Vagina (tissue), 2 donors: ENCODE measurements at places on chromosomes 4 and X. TPM values are rescaled to one million over a fixed set of nuclear protein-coding genes. Genes with fewer than 3 reads are reported as not detected.

The IGSF1 gene
- 1.2 TPM for total RNA-seq

The MAOB gene
- 13.8 TPM for total RNA-seq

The GSX2 gene
- not detected for total RNA-seq

The FOXR2 gene
- total RNA-seq: not detected

The AMER1 gene
- 4.9 TPM for total RNA-seq

The SASH3 gene
- total RNA-seq: 14.0 TPM

The P2RY8 gene
- total RNA-seq: 0.74 TPM

The GPR50 gene
- total RNA-seq: not detected

The HMX1 gene
- total RNA-seq: not detected

The PPP1R2C gene
- total RNA-seq: not detected

The SSX2B gene
- total RNA-seq: not detected

The MAP7D2 gene
- 0.98 TPM for total RNA-seq

The SULT1B1 gene
- total RNA-seq: 1.7 TPM

The SMIM31 gene
- not detected for total RNA-seq

The MAGEA4 gene
- not detected for total RNA-seq

- DNase-seq: no peak
Measured at GRCh38 chr4:118997601-118998000, 108.9 kb downstream of the SYNPO2 start.

- DNase-seq: no peak
Measured at GRCh38 chrX:154436374-154436982, 476 bp upstream of the GDI1 start.

- no peak for DNase-seq
Measured at GRCh38 chr4:96326846-96327245, 487.0 kb downstream of the PDHA2 start.

- DNase-seq: no peak
Measured at GRCh38 chrX:13281289-13281688, 38.6 kb downstream of the ATXN3L start.

GRCh38 chr4:41214136-41214824 lies at the start of gene APBB2:
APBB2 (minus strand) TSS chr4:41214542; CDS start chr4:41033254, 181,288 bp downstream.
- no peak for DNase-seq

DNA sequence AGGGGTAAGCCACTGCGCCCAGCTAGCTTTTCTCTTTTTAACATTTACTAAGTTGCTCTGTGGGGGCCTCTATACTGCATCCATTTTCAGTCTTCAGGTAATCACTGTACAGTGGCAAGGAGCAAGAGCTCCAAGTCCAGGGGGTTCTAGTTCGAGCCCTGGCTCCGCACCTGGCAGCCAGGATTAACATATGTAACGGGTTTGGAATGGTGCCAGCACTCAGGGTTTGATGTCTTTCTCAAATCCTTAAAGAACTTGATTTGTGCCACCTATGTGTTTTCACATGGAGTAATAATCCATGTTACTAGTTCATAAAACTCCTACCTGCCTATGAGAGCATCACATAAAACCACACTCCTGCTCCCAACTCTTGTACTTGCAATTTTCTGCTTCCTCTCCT lies 4.5 kb downstream of the GRPEL1 start:
- no peak for DNase-seq

GRCh38 chr4:90189178-90189577 lies 62.0 kb downstream of the CCSER1 start:
- DNase-seq: no peak

GRCh38 chr4:186946682-186947294 lies 223.1 kb upstream of the FAT1 start:
- no peak for DNase-seq

DNA sequence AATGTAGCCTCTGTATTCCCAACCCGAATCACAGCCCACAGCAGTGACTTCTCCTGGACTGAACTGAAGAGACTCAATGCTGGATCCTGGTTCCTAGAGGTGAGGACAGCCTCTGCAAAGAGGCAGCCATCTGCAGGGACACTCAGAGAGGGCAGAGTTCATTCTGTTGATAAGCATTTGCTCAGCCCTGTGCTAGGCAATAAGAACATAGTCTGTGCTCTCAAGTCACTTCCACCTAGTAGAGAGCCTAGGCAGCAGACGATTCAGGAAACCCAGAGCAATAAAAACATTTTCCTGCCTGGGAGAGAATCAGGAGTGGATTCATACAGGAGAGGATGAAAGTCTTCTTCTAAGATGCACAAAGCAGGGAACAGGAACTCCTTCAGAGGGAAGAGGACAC lies 4.3 kb downstream of the GDPD2 start:
- no peak for DNase-seq

DNA sequence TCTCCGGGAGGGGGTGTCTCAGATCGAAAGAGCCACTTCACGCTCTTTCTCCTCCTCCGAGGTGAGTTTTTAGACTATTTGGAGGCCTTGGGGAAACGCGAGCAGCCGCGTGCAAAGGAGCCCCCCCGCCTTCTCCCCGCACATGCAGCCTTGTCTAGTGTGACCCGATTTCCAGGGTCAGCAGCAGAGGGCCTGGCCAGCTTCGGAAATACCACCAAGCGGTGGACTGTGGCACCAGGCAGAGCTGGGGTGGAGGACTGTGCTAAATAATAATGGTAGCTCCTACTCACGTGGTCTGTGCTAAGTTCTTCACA lies 79.3 kb upstream of the BCOR start:
- no peak for DNase-seq

DNA sequence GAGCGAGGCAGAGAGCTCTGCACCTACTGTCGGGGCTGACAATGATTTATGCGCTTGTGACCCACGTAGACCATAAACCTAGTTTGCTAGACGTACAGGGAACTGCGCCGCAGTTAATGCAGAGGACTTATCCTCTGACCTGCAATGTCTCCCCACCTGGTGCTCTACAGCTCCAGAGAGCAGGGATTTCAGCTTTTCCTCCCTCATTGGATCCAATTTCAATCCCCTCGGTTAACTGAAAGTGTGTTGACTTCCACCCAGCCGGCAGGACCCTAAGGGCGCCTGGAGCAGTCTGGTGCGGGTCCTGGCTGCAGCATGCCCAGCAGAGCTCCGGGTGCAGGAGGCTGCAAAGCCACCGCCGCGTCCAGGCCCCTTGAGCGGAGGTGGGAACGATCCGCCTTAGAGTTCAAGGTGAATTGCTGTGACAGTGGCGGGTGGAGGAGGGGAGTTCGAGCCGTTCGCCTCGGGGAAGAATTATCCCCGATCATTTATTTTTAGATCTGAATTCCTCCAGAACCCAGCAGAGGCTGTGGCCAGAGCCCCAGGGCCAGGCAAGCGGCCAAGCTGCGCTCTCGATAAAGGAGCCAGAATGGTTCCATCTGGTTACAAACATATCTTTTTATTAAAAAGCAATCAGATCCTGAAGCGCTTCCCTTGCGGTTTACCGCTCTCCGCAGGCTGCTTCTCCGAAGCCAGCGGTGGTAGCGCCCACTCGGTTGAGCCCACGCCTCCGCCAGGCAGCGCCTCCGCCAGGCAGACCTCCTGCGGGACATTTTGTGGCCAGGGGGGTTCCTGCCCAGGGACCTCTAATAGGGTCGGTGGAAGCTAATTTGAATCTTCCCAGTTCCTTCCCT lies 66.0 kb downstream of the FBXO8 start:
- DNase-seq: no peak

GRCh38 chrX:122441451-122441850 lies 742.6 kb upstream of the GRIA3 start:
- DNase-seq: no peak

DNA sequence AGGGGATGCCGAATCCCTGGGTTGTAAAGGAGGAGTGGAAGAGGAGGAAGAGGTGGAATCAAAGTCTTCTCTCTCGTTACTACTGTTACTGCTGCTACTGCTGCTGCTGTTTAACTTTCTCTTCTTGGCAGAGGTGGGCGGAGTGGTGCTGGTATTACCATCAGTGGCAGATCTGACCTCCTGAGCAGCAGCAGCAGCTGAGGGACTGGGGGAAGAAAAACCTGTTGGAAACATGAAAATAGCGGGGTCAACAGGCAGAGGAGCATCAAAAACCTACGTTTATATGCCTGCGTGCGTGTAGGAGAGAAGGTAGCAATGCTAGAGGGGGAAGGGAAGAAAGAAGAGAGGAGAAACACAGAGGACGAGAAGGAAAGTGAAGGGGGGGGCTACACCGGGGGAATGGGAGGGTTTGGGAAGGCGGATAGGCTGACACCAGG lies 339 bp downstream of the CUL4B start:
- DNase-seq: no peak

DNA sequence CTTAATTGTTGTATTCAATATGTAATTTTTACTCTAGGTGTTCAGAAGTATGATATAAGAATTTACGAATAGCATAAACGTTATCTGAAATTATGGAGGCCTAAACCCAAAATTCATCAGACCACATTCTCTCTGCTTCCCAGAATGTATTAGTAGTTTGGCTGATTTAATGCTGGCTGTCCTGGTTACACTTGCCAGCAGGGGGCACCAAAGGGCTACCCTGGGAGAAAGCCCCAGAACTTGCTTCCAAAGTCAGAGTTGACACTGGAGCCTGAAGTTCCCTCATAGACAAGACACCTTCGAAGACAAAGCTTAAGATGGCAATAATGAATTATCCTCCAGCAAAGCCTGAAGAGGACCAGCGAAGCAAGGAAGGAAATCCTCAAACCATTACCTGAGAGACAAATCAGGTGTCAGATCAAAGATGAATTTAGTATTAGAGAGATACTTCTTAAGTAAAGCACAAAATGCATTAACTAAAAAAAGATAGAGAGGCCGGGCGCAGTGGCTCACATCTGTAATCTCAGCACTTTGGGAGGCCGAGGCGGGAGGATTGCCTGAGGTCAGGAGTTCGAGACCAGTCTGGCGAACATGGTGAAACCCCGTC lies 11.3 kb upstream of the ANOS1 start:
- DNase-seq: no peak

DNA sequence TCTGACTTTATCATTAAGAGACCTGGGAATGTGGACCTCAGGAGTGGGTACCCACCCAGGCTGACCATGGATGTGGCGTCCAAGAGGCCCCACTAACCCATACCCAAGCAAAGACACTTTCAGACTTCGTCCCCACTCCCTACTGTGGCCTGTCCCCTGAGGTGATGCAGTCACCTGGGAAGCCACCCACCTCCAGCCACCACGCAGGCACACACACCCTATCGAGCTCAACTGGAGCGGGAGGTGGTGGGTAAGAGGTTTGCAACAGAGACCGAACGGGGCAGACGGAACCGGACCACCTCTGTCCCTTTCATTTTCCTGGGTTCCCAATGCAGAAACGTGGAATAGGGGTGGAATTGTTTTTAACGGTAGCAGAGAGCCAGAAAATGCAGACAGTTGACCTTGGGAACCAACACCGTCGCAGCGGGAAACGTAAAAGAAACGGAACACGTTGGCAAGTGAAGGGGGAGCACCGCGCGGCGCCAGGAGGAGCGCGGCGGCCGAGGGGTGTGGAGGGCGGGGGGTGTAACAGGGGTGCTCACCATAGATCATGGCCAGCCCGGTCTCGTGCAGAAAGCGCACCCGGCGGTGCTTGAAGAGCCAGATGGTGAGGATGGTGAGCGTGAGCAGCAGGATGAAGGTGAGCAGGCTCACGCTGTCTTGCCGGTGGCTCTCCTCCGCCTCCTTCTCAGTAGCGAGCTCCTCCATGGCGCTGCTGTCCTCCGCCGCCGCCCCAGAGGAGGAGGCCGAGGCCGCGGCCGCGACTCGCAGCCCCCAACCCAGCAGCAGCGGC lies 559 bp downstream of the SLC9A7 start:
- DNase-seq: no peak

DNA sequence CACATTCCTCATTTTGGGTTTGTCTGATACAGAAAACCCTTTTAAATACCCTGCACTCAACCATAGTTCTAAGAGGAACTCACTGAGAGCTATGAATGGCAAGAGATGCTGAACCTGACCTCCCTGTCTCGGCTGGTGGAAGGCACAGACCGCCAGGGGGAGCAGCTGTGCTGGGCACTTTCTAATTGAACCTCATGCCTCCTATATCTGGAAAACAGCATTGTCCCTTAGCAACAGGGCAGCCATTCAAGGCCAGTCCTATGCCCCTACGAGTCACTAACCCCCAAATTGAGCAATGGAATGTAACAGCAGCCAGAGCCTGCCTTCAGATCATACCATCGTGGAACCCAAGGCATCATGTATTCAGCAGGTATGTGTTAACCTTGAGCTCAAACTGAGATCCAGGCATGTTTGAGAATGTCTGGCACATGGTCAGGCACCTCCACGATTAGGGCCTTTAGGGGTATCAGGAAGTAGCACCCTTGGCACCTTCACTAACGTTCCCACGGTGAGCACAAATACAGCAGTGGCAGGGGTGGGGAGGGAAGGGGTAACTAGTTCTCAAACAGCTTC lies 5.1 kb downstream of the USP27X start:
- no peak for DNase-seq

- no peak for DNase-seq
Measured at GRCh38 chr4:73735231-73735630, 5.1 kb upstream of the CXCL8 start.

DNA sequence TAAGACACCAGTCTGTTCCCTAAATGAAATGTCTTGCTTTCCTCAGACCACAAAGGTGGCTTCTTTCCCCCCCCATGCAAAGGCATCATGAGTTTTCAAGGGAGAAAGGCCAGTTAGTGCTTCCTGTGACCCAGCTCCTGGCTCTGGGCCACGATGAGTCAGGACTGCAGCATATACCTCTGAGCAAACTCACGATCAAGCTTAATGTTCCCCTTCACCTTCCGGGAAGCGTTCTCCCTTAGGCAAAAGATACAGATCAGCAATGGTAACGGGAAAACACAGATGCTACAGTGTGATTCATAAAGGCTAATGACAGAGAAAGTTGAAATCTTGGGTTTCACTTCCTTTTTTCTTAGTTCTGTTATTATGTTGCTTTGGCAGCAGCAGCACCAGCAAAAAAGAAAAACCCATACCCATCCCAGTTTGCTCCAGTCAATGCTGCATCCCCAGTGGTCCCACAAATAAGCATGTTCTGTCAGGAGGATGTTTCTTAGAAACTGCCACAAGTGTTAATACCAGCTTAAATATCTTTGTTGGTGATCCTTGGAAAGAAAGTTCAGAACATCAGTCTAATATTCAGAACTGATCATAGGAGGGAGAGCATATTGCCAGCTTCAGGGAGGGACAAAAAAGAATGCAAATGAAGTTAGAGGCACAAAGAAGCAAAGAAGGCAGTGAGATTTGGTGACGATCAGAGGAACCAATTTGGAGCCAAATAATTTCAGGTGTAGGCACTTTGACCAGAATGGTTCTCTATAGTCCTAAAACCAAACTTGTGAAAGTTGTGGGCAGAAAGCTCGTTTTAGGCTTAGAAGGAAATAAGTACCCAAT lies 41.2 kb downstream of the LONRF3 start:
- DNase-seq: no peak

DNA sequence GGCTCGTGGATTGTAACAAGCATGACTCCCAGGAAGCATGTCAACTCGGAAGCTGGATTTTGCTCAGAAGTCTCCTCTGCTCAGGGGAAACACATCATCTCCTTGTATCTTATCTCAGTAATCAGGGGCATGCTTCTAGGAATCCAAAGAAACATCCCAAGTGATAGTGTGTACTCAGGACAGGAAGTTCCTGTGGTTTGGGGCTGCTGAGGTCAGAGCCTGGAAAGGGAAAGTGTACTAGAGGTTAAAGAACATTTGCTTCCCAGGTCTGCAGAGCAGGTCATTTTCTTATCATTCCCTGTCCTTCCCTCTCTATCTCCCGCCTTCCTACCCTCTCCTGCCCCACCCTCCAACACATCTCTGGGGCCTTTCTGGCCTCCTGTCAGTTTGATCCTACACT lies 38.8 kb downstream of the SLC34A2 start:
- no peak for DNase-seq

- DNase-seq: no peak
Measured at GRCh38 chr4:121675715-121676114, 21.1 kb downstream of the ANXA5 start.
